H4 (cell line): ENCODE measurements at places on chromosomes 13 and 19. TPM values are rescaled to one million over a fixed set of nuclear protein-coding genes. Genes with fewer than 3 reads are reported as not detected.

- no peak for DNase-seq
Observed at GRCh38 chr19:44876930-44877535, 14.0 kb upstream of the TOMM40 start.

DNA sequence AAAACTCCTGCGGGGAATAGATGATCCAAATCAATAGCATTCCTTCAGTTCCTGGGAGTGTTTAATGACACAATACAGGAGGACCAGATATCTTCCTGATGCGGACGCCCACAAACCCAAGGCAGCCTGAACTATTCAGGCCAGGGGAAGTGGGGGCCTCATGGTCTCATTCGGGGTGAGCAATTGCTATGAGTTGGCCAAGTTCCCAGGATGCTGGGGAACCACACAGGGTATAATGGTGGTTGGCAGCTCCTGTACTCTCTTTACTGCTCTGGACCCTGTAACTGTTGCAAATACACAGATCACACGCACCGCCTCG is 401.2 kb downstream of the IRS2 start:
- no peak for DNase-seq

DNA sequence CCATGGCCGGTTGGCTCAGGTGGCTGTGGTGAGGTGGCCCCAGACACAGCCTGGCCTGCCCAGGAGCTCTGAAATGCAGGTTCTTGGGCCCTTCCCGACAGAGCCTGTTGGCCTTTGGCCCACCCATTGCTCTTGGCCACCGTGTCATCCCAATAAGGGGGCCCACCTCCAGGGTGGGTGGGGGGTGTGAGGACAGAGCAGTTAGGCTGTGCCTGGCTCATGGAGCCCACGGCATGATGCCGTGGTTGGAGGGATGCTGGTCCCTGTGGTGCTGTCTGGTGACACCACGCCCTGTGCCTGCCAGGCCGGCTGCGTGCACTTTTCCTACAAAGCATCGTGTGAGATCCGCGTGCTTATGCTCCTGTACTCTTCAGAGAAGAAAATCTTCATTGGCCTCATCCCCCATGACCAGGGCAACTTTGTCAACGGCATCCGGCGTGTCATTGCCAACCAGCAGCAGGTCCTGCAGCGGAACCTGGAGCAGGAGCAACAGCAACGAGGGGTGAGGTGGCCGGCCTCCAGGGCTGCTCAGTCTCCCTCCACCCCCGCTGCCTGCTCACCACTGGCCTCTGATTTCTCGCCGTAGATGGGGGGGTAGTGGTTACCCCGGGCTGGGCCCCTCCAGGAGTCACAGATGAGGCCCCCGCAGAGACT is 7.6 kb downstream of the PNKP start:
- no peak for DNase-seq

ZNF708 gene
- 2.4 and 3.4 TPM in 2 replicates for total RNA-seq

BRME1 gene
- 2.3 and 5.3 TPM in 2 replicates for total RNA-seq

CRX gene
- not detected in 2 replicates for total RNA-seq
